ENCODE measurements at places on chromosomes 16 and 17.
A peak's percentile ranks its signal among the peaks of the same experiment; 100 is the strongest.

GRCh38 chr17:50892101-50892776 is 26.1 kb upstream of the TOB1 start:
- DNase-seq, result no peak

DNA sequence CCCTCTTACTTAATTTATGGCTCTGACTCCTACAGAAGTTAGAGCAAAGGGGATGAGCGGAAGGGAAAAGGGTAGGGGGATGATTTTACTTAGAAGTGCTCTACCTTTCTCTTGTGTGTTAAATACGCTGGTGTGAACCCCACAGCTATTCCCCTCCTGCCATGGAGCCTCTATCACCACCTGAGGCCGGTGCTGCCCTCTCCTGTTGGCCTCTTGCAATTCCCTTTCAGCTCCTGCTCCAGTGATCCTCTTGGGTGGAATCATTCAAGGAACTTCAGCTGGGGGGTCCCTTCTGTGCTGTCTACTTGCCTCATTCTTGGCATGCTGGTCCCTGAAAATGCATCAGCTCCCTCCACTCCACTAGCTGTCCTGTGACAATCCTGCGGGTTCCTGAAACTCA is 41.8 kb upstream of the CDH8 start:
- DNase-seq, result no peak

DNA sequence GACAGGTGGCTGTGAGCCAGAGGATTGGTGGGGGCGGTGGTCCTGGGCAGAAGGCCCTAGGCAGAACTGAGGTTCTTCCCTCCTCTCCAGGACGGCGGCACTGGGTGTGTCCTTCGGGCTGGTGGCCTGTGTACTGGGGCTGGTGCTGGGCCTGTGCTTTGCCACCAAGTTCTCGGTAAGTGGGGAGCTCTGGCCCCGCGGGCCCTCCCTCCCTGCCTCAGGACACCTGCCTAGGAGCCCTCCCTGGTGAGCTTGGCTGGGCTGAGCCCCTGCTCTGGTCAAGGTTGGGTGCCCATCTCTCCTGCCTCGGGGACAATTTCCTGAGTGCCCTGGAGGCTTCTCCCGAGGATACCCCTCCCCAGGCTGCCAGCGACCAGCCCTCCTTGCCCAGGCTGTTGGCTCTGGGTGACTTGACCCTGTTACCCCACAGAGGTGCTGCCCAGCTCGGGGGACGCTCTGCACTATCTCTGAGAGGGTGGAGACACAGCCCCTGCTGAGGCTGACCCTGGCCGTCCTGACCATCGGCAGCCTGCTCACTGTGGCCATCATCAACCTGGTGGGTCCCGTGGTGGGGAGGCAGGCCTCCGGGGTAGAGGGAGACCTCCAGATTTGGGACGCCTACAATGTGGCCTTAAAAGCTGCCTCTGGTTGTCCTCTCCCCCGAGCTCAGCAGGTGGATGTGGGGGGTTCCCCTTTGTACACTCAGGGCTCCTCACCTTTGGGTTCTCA is 42.0 kb downstream of the ADCY7 start:
- DNase-seq, result no peak

GRCh38 chr17:14459955-14460354 is 159.1 kb downstream of the HS3ST3B1 start:
- no peak for DNase-seq

GRCh38 chr17:59469786-59470485 is 95.5 kb upstream of the DHX40 start:
- DNase-seq, result no peak

DNA sequence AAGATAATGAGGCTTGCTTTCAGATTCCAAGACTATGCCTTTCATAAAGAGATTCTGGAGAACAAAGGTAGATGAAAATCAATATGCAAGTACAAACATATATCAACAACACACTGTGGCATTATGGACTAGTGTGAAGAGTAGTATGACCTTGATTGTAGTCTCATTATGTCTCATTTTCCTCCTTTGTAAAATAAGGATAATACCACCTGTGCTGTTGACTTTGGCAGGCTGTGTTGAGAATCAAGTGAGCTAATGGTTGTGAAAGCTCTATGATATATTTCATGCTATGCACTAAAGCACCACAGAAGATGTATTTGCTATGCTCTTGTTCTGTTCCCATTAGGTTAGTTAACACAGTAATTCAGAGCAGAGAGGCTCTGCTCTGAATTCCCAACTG is 78.5 kb upstream of the NACA2 start:
- no peak for DNase-seq

DNA sequence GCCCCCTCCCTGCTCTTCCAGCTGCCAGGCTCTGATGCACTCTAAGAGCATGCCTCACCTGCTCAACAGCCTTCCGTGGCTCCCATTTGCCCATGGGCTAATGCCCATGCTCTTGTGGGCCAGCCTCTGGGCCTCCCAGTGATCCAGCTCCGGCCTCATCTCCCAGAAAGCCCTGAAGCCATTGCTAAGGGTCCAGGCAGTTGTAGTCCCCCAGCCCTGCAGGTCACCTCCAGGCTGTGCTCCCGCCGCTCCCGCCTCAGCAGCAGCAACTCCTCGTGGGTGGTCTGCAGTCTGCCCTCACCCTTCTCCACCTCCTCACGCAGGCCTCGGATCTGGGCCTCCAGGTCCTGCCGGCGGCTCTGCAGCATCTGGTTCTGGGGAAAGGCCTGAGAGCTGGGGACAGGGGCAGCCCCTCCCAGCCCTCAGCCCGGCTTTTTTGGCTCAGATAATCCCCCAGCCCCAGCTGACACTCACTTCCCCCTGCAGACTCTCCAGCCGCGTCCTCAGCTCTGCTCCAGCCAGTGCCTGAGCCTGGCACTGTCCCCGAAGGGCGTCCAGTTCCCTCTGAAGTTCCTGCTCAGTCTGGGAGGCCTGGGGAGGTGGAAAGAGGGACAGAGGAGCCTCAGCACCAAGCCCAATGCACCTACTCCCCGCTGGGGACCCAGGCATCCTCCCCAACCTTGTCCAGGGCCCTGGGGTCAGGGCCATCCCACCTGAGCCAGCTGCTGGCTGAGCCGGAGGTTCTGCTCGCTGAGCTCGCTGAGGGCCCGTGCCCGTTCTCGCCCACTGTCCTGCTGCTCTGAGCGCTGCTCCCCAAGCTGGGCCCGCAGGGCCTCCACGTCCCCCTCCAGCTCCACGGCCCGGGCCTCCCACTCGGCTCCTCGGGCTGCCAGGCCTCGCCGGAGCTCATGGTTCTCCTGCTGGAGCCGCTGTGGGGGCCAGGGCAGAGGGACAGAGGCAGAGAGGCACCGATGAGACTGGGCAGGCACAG is 6.2 kb downstream of the BICDL2 start:
- DNase-seq, result no peak

- DNase-seq, result no peak
Measured at GRCh38 chr17:2124391-2124790, 69.5 kb downstream of the HIC1 start.

DNA sequence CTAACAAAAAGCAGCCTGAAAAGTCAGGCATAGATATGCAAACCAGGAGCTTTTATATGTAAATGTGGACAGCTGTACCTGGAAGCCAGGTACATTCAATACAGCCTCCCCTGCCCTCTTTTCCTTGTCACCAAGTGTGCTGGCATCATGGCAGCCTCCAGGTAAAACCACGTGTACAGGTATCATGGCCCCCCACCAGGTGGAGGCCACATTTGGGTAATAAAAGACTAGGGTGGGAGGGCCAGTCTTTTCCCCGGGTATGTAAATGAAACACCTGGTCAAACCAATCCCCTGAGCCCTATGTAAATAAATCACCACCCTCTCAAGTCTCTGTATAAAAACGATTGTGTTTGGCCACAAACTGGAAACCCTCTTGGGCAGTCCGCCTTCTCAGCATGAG is 226.4 kb upstream of the GOT2 start:
- DNase-seq, result no peak

GRCh38 chr16:48164907-48165715 is 9.3 kb upstream of the ABCC12 start:
- peak; percentile 32 for DNase-seq

GRCh38 chr16:73255031-73255430 is 207.1 kb upstream of the ZFHX3 start:
- no peak for DNase-seq

- DNase-seq, result no peak
Measured at GRCh38 chr16:70419384-70420327, 19.2 kb downstream of the ST3GAL2 start.

DNA sequence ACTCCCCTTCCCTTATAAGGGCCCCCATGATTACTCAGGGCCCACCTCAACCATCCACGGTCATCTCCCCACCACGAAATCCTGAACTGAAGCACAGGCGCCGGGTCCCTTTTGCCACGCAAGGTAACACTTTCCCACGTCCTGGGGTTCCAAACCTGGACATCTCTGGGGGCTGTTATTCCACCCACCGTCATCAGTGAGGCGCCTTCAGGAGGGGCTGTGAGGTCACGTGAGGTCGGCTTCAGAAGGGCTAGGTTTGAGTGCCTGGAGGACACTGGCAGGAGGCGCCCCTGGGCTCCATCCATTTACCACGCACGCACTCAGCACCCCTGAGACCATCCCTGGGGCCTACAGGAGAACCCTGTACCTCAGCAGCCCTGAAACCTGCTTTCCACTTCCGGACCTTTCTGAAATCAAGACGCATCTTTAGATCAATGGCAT is 4.1 kb downstream of the CD2BP2 start:
- no peak for DNase-seq

- DNase-seq, result no peak
Measured at GRCh38 chr16:12390644-12391043, 413.0 kb downstream of the CPPED1 start.

GRCh38 chr17:29973005-29973404 is 31.6 kb downstream of the EFCAB5 start:
- no peak for DNase-seq

GRCh38 chr16:20814784-20815183 is 8.5 kb downstream of the REXO5 start:
- no peak for DNase-seq

- no peak for DNase-seq
Measured at GRCh38 chr16:49556606-49557446, 183.2 kb downstream of the C16orf78 start.

GRCh38 chr17:27650836-27651235 is 19.8 kb downstream of the LGALS9 start:
- no peak for DNase-seq

- no peak for DNase-seq
Measured at GRCh38 chr17:15490634-15491261, 23.3 kb upstream of the CDRT4 start.

DNA sequence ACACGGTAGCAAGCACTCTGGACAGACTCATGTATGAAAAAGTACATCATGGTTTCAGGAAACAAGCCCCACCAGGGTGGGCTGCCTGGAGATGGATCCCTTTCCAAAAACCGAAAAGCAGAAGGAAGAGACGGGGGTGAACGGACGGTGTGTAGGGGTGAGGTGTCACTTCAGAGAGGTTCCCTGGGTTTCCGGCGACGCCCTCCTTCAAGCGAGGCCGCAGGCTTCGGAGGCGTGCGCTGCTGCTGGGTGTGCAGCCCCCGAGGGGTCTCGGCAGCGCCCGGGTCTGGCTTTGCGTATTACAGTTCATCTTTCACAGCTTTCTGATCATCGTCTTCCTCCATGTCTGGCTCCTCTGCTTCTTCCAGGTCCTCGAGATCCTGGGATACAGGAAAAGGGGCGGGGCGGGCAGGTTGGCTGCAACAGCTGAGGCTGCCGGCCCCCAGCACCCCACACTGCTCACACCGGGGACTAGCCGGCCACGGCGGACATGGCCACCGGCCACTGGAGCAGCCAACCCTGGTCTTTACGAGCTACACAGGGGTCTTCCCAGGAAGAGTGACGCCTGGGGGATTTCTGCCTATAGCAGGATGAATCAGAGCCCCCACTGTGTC is 9.0 kb upstream of the PPP1R27 start:
- no peak for DNase-seq
